ENCODE measurements at places on chromosomes 5 and 9. TPM values are rescaled to one million over a fixed set of nuclear protein-coding genes. Genes with fewer than 3 reads are reported as not detected.

The C8G gene
- total RNA-seq, result 0.69 TPM

The GAPT gene
- total RNA-seq, result 39.8 TPM

The CENPK gene
- total RNA-seq, result 15.1 TPM

DNA sequence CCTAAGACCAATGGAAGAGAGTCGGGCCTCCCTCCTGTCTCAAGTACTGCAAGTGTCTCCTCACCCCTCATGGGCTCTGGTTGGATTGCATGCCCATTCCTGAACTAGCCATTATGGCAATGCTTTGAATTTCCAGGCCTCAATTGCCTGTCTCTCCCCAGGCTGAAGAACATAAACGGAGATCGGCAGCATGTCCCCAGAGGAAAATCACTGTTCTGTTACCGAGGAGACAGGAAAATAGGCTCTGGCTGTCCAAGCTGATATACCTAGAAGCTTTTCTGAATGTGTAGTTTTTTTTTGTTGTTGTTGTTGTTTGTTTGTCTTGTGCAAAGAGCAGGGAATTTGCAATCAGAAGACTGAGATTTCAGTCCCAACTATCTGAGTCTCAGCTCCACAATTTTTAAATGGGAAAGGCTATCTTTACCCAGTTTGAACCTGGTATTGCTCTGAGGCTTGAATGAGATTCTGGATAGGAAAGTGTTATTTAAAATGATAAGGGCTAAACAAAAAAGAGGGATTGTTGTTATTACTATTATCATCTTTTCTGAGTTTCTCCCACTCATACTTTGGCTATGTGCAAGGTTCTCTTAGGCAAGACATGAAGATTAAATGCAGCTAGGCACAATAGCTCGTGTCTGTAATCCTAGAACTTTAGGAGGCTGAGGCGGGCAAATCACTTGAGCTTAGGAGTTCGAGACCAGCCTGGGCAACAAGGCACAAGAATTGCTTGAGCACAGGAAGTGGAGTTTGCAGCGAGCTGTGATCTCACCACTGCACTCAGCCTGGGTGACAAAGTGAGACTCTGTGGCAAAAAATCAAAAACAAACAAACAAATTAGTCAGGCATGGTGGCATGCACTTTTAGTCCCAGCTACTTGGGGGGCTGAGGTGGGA is 77.2 kb upstream of the KLF9 start:
- no peak for DNase-seq

- no peak for DNase-seq
Observed at GRCh38 chr9:80020056-80020455, 448.3 kb downstream of the TLE4 start.

GRCh38 chr5:59749782-59750520 is 143.6 kb downstream of the PDE4D start:
- DNase-seq, result no peak

DNA sequence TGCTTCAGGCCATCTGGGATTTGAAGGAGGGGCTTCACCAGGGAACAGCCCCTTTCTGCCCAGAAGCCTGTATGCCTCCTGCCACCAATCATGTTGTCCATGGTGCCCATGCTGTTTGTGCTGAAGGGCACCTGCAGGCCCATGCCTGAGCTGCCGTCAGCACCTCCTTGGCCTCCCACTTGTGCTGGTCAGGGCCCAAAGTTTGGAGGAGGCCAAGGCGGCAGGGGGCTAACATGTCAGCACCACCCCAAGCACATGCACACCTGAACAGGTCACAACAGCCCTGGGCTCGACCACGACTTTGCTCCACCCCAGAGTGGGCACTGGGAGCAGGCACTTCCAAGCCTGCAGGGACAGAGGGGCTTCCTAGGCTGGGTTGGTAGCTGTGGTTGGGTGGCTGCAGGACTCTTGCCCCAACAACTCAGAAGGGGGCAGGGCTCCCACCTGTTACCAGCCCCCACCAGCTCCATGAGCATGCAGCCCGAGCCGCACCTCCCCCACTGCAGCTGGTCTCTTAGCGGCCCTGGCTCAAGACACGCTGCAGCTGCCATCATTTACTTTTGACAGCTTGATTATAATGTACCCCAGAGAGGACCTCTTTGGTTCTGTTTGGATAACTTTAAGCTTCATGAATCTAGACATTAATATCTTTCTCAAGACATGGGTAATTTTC is 19.8 kb upstream of the NFIL3 start:
- no peak for DNase-seq

GRCh38 chr5:159411115-159411514 is 80.8 kb upstream of the IL12B start:
- DNase-seq, result no peak

DNA sequence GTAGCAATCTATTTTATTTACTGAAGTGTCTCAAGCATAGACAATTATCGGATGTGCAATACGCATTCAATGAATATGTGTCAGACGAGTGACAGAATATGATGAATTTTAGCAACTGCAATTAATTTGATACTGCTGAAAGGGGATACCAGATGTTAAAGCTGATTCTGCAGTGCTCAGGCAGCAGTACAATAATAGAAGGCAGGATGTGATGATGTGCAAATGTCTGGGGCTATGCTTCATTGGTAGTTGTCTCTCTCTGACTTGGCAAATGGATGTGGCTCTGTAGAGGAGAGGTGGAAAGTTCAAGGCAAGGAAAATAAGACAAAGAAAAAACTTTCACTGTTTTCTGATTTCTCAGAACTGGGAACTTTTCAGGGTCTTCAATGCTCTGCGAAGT is 721.2 kb downstream of the CDH18 start:
- DNase-seq, result no peak

DNA sequence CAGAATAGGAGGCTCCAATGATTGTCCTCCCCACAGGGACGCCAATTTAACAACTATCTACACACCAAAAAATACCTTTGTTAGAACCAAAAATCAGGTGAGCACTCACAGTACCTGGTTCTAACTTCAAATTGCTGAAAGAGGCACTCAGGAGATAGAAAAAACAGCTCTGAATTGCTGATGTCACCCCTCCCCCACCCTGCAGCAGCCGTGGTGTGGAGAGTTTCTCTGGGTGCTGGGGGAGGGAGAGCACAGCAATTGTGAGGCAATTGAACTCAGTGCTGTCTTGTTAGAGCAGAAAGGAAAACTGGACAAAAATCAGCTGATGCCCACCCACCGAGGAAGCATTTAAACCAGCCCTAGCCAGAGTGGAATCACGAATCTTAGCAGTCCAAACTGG is 41.8 kb downstream of the TNFSF8 start:
- no peak for DNase-seq

DNA sequence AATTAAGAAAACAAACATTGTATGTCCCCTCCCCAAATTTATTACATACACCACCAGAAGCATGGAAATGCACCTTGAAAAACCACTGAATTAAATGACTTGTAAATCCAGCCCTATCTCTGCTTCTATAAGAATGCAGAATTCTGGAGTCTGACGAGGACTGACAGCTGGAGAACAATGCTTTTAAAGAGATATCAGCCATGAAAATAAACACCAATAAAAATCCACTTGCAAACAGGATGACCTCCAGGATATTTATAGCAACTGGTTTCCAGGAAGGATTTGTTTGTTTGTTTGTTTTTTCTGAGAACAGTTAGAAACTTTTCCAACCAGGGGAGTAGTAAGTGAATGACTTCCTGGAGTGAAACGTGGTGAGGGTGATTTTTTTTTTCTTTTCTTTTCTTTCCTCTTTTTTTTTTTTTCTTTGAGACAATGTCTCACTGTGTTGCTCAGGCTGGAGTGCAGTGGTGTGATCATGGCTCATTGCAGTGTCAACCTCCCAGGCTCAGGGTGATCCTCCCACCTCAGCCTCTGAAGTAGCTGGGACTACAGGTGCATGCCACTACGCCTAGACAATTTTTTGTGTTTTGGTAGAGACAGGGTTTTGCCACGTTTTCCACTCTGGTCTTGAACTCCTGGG is 38.7 kb upstream of the SLC36A1 start:
- DNase-seq, result no peak

DNA sequence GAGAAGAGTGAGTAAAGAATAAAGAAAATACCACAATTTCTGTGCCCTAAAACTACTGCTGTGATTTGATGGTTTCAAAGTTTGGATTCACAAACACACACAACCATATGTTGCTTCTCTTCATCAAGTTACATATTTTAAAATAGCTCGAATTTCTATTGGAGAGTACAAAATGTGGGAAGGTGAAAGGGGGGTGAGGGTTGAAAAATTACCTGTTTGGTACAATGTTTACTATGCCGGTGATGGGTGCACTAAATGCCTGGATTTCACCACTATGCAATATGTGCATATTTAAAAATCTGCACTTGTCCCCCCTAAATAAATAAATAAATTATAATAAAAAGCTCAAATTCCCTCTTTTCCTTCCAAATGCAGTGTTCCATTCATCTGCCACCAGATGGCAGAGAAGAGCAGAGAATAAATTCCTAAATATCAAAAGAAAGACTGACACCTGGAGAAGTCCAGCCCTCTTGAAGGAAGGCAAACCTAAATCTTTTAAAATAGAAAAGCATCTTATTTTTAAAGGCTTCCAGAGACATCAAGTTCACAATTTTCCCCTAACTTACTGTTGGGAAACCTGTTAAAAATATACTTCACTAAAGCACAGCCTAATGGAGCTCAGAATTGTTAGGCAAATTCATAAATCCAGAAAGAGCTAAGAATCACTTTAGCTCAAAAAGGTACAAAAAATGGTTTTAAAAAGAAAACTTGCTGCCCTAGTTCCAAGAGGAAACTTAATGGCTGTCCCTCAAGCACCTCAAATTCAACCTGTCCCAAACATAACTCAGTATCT is 24.8 kb upstream of the HNRNPA0 start:
- DNase-seq, result no peak

GRCh38 chr9:20280330-20280729 is 342.0 kb downstream of the MLLT3 start:
- DNase-seq, result no peak

GRCh38 chr9:111843971-111844370 is 49.2 kb upstream of the SHOC1 start:
- no peak for DNase-seq

- no peak for DNase-seq
Observed at GRCh38 chr5:142610176-142611001, 75.5 kb downstream of the FGF1 start.

- no peak for DNase-seq
Observed at GRCh38 chr5:79454043-79454442, 59.9 kb downstream of the HOMER1 start.

- no peak for DNase-seq
Observed at GRCh38 chr5:160378330-160378729, 7.9 kb upstream of the C1QTNF2 start.

DNA sequence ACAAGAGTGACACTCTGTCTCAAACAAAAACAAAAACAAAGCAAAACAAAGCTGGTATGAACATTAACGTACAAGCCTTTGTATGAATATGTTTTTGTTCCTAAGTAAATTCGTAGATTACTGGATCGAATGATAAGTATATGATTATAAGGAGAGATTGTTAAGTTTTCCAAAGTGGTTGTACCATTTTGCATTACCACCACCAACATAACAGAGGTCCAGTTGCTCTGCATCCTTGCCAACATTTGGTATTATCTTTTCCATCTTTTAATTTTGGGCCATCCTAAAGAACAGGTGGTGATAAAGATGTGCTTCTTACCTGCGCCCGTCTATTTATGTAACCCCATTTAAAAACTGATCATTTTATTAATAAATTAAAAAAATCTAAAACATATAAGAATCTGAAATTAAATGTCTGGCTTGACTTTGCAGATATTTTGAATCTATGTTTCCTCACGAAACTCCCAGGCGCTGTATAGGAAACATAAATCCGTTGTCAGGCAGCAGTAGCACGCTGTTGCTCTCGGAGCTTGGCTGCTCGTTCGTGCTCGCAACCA is 593 bp upstream of the NAA35 start:
- DNase-seq, result no peak

- DNase-seq, result no peak
Observed at GRCh38 chr9:95120781-95121370, 196.6 kb downstream of the FANCC start.

DNA sequence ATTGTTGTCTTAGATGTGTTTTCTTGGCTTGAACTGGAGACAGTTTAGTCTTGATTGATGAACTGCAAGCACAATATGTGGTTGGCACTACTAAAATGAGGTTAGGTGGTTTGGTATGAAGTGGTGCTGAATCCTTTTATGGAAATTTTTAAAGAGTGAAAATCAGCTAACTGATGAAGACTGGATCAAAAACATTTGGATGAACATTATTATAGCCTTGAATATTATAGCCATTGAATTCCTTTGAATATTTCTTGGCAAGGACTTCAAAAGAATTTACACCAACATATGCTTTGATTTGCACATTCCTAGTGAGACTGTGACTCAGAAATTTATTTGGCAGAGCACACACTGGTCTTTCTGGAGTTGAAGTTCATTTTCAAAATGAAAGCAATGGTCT is 318.3 kb downstream of the CHSY3 start:
- DNase-seq, result no peak

DNA sequence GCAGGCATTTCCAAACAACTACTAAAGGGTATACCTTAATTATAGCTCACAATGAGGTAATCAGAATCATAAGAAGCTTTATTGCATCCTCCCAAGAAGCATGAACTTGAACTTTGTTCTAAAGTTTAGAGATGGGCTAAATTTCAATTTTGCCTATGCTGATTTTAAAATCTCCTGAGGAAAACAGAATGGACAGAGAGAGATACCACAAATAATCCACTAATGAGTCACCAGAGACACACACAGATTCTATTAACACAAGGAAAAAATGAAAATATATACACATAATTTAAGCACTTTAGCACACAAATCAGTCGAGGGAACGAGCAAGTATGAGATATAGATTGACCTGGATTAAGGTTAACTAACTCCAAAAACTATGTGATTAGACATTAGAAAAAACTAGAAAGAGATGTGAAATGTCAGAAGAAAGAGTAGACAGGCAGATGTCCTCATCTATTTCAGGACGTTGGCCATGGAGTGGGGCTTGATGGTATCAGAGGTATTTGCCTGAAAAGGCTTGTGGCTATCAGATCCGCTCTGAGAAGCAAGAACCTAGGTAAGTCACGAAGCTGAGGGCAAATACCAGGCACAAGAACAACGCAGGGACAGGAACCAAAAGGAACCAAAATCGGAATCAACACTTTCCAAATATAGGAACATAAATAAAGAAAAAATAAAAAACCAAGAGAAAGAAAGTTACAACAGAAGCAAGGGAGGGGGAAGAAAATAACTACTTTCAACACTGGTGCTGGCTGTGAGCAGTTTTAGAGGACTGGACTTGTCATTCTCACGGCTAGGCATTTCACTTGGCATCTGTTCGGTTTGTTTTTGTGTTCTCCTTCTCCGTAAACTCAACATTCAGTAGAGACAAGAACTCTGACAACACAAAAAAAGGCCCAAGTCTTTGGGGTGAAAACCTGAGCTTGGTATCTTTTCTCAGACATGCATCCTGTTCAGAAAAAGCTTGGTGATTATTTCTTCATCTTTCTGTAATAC is 294.6 kb upstream of the PUM3 start:
- no peak for DNase-seq

All from activated B cell treated with CpG ODN at 0.5 μM for 24 hours (primary cell).